Right renal pelvis (tissue), 4 donors: ENCODE measurements at places on chromosomes 6 and 20.

DNA sequence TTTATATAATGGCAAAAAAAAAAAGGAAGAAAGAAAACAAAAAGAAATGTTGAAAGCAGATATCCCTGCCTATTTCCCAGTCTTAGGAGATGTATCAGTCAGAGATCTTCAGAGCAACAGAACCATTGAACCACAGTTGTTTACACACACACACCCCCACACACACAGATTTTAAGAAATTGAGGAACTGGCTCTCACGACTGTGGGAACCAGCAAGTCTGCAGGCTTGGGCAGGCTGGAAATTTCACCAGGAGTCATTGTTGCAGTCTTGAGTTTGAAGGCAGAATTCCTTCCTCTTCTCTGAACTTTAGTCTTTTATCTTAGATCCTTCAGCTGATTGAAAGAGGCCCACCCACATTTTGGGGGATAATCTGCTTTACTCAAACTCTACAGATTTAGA is 380.9 kb downstream of the CDKAL1 start:
- no peak for DNase-seq

GRCh38 chr20:16434062-16434664 is 139.1 kb downstream of the KIF16B start:
- no peak for DNase-seq

DNA sequence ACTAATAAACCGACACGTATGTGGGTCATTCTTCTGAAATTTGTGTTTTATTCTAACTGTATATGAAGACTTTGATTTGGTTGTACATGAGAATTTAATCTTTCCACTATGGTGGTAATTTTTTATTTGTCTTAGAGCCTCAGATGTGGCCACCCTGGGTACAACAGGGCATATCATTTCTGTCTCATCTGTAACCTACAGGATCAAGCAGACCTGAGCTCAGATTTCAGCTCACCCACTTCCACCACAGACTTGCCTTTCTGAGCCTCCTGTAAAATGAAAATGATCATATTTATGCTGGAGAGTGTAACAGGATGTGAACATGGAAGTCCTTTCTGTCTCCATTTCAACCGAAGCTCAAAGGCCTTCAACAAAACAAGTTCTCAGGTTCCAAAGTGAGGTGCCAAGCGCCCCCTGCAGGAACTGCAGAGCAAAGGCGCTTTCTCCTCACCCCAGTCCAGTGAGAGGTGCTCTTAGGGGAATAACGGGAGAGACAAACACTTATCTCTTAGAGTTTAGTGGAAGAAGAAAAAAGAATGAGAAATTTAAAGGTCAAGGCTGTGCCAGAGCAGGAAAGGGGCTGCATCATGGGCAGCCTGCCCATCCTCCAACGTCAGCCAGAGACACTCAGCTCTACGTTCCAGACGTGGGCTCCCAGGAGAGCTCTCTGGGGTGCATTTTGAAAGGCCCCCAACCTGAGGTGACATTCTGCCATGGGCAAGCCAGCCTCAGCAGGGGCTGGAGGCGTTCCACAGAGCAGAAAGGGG is 23.0 kb upstream of the CD24 start:
- peak; percentile 49 for DNase-seq

DNA sequence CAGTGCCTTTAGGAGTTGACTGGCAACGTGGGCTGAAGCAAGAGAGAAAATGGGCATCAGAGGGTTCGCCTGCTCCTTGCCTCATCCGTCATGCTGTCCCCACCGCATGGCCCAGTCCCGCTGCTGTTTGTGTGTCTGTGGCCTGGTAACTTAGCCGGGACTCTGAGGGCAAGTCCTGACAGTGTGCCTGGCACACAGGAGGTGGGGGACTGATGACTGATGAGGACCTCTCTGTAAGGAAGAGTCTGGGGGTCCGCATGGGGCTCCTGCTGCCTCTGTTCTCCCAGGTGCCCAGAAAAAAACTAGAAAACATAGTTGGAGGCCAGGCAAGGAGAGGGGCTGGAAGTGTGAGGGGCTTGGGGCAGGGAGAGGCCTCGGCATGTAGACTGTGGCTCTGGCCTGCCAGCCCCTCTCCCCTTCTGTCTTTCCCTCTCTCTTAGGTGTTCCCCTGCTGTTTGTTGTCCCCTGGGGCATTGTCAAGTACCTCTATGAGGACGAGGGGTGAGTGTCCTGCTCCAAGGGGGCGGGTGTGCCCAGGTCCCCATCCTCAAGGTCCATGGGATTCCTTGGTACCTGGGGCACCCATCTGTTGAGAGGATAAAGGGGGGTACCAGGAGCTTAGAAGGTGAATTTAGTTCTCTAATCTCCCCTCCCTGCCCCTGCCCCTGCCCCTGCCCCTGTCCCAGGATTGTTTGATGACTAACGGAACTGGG is 29.5 kb downstream of the GLP1R start:
- no peak for DNase-seq

DNA sequence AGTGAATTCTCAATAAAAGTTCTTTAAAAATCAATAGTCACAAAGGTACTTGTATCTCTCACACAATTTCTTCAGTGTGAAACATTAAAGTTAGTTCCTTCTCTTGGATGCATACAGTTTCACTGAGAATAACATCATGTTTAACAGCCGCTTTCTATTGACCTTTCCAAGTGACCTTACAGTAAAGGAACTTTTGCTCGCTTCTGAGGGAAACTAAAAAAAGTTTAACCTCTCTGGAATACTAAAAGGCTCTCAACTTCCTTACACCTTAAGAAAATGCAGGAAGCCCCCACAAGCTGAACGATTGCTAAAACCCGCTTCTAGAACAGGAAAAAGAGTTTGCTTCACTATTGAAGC is 1.3 kb downstream of the RRAGD start:
- no peak for DNase-seq

DNA sequence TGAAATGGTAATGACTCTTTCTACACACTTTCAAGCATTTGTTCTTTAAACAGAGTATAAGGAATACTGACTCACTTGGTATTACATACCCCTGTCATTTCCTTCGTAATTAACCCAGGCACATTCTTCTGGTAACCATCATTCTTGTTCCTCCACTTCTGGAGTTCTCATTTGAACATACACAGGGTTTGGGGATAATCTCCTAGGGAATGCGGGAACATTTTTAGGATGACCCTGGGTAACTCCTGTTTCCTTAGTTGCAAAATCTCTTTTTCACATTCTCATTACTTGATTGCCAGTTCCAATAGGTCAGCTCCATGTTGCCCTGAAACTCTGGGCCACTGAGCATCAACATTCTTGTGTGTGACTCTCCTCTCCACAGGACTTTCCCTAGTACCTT is 51.5 kb upstream of the E2F3 start:
- DNase-seq, result no peak

- DNase-seq, result no peak
Measured at GRCh38 chr6:56808871-56809359, 146.0 kb upstream of the BEND6 start.

DNA sequence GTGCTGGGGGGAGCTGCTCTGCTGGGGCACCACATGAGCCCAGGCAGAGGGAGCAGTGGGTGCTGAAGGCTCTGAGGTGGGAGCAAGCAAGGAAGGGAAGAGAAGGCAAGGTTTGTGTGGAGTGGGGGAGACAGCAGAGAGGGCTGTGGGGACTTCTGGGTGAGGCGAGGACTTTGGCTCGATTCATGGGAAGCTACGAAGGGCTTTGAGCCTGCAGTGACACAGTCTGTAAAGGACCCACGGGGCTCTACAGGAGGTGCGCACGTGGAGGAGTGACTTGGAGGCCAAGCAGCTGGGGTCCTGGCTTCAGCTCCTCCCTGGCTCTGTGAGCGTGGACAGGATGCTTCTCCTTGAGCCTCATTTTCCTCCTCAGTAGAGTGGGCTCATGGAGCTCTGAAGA is 29.1 kb upstream of the CSNK2A1 start:
- no peak for DNase-seq

DNA sequence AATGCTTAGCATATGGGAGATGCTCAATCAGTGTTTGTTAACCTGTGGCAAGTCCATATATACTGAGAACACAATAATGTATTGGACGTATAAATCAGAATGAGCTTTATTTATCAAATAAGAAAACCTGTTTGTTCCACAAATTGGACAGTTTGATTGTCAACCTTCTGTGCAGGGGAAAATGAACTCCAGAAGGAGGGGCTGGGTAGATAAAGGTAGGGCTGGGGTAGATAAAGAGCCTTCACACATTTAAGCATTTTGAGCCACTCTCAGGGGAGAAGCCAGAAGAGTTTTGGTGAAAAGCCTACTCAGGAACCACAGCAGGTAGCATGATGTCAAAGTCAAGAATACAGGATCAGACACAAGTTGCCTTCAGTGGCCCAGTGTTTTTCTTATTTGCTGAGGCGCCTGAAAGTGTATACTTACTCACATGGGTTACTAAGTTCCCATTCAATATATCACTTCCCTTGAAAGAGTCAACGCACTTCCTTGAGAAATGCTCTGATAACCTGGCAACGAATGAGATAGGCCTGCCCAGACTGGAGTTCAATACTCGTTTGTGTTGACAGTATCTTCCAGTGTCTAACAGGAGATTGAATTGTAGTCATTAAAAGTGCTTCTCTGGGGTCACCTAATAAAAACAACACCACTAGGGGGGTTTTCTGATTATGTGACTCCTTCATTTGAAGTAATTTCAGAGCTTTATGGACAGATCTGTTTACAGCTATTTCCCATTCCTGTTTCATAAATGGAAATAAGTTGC is 263.9 kb upstream of the CITED2 start:
- DNase-seq, result no peak

GRCh38 chr6:157980288-157981131 is 1.2 kb upstream of the SYNJ2 start:
- DNase-seq, result no peak

GRCh38 chr20:23187751-23188150 is 101.6 kb upstream of the CD93 start:
- DNase-seq, result peak; percentile 51

DNA sequence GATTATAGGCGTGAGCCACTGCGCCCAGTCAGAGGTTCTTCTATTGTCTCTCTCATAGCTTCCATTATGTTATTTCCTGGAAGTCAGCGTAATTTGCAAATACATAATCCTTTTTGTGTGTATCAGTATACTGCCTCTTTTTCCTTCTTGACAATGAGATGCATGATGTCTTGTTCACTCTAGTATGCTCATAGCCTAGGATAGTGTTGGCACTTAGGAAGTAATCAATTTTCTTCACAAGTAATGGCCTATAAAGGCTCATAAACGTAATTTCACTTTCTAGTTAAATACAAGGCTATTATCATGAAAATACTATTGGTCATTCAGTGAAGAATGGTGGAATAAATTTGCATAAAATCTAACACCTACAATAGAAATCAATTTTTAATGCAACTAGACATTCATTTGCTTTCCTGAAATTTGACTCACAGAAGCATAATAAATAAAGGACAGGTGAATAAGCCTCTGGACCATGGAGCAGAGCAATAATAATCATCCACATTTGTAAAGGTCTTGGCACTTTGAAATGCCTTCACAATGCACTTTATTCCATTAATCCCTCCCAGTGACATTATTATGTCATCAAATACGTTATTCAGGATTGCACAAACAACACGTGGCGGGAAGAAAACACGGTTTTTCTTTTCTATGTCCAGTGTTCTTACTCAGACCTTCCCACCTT is 366.9 kb upstream of the BTBD3 start:
- no peak for DNase-seq

DNA sequence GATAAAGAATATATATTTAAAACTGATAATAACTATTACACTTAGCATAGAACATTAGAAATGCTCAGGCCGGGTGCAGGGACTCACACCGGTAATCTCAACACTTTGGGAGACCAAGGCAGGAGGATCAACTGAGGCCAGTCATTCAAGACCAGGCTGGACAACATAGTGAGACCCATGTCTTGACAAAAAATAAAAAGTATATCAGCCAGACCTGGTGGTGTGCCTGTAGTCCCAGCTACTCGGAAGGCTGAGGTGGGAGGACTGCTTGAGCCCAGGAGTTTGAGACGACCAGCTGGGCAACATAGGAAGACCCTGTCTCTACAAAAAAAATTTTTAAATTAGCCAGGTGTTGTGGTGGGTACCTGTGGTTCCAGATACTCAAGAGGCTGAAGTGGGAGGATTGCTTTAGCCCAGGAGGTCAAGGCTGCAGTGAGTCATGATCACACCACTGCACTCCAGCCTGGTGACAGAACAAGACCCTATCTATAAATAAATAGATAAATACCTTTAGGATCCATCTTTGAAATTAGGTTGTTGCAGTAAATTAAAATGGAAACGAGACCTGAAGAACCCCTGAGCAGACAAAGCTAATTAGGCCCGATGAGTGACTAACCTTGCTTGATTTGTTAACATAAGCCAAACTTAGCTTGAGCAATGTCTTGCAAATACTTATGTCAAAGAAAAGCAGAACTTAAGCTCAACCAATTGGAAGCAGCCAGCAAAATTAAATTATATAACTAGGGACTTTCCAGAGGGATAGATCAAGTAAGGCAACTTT is 75.8 kb upstream of the E2F3 start:
- DNase-seq, result no peak

DNA sequence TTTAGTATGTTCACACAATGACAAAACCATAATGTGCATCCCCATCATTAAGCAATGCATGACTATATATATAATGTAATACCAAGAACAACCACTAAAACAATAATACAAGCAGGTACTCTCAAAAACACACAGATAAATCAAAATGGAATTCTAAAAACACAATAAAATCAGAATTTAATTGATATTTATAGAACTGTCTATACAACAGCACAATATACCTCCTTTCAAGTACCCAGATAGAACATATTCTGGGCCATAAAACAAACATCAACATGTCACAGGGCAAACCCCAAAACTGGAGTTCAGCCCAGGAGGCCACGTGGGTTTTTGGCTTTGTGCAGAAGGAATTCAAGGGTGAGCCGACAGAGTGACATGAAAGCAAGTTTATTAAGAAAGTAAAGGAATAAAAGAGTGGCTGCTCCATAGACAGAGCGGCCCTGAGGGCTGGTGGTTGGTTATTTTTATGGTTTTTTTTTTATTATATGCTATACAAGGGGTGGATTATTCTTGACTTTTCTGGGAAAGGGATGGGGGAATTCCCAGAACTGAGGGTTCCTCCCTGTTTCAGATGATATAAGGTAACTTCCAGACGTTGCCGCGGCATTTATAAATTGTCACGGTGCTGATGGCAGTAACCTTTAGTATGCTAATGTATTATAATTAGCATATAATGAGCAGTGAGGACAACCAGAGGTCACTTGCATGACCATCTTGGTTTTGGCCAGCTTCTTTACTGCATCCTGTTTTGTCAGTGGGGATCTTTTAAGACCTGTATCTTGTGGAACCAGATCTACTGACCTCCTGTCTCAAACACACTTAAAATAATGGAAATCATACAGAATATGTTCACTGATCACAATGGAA is 5.6 kb downstream of the RAB23 start:
- no peak for DNase-seq

- DNase-seq, result no peak
Measured at GRCh38 chr20:58008413-58008812, 220.0 kb downstream of the ANKRD60 start.

GRCh38 chr6:38436726-38437465 is 202.8 kb downstream of the BTBD9 start:
- DNase-seq, result no peak
